NCI-H1048 (cell line): ENCODE measurements at places on chromosomes 5 and 9.

DNA sequence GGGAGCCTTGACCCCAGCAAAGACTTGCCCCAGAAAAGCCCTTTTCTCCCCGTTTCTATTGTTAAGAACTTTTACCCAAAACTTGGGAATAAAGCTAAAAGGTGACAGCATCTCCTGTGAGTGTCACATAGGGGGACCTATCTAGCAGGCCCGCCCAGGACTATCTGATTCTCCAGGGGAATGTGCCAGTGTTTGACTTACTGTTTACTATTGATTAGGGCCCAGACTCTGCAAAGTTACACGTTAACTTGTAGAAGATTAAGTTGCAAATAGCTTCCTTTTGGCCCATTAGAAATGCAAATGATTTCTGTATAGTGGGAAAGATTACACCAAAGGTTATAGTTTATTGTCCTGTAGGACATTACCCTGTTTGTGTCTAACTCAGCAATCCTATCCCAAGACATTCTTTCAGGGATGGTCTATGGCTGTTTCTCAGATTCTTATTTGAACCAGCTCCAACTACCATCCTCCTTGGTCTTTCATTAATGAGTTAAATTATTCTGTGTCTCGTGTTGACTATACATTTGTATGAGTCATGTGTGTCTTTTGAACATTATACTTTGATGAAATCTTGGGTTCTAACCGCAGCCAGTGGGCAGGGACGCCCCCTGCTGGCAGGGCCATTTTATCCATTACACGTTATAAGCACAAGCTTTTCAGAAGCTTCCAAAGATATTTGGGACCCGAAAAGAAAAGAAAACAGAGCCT is 60.7 kb downstream of the HRH2 start:
- DNase-seq = no peak

DNA sequence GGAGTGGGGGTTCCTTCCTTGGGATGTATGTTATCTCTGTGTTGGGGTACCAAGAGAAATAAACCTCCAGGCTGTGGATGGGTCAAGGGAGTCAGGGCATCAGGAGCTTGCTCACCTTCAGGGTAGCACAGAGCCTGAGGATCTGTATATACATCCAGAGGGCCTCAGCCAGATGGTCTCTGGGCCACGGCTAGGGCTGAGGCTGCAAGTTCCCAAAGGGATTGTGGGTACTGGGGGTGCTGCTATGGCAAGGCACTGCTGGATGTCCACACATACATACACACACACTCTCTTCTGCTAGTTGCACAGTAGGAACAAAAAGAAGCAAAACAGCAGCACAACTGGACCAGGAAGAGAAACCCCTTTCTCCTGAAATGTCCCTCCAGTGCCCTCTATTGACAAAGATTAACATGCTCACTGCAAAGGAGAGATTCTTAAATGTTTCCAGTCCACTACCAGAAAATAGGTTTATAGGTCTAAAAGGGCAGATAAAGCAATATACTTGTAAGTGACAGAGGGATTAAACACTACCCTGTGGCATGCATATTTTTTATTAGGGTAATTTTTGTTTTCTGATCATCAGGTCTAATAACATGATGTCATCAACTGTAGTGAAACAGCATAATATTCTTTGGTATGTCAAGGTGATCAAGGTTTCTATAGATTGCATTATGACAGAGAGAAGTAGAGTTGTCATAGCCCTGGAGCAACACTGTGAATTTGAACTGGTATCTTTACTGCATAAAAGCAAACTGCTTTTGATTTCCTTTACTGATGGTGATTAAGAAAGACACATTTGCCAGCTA is 56.3 kb upstream of the KCNN2 start:
- DNase-seq = no peak

DNA sequence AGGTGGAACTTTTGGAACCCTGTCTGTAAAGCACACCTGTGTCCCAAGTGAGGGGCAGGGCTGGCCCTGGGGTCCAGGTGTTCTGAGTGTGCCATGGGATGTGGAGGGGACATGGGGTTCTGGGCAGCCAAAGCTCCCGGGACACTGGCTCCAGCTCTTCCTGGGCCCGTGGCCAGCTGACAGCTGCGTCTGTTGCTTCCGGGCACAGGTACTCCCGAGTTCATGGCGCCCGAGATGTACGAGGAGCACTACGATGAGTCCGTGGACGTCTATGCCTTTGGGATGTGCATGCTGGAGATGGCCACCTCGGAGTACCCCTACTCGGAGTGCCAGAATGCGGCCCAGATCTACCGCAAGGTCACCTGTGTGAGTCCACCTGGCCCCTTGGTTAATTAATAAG is 50.7 kb downstream of the WNK2 start:
- no peak for DNase-seq

DNA sequence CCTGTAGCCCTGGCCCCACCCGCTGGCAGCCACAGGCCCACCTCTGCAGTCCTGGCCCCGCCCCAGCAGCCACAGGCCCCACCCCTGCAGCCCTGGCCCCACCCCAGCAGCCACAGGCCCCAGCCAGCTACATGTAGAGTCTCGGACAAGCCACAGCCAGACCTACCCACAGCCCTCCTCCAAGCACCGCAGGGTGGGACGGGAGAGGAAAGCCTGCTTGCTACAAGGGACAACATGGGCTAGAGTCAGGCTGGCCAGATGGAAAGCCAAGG is 49.5 kb upstream of the SARDH start:
- DNase-seq = no peak

DNA sequence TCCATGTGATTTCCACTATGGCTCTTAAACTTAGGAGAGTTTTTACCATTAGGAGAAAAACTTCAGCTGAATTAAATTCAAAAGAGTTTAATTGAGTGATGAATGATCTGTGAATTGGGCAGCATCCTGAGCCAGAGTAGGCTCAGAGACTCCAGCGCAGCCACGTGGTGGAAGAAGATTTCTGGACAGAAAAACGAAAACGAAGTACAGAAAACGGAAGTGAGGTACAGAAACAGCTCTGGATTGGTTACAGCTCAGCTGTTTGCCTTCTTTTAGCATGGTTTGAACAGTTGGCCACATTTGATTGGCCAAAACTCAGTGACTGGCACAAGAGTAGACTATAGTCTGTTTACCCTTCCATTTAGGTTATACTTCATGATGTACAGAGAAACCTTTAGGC is 69.2 kb upstream of the PLPP1 start:
- DNase-seq = no peak

DNA sequence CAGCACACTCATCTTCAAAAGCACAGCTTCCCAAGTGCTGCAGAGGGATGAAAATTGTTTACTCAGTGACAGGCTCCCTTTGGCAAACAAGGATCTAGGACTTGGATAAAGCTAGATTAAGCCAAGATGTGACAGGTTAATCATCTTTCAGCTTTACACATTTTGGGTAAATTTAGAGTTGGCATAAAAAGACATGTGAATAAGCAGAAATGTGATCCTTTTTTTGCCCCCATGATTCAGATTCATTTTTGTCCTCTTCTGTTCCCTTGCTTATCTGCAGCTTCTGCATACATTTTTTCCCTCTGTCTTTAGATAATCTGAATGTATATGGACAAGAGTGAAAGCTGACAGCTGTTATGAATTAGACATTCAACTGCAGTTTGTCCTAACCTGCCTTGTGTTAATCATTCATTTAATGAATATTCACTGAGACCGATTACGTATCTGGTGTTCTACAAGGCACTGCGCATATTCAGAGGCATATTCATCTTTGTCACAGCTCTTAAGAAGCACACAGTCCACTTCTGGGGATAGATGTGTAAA is 19.6 kb downstream of the ADAMTSL1 start:
- DNase-seq = no peak

DNA sequence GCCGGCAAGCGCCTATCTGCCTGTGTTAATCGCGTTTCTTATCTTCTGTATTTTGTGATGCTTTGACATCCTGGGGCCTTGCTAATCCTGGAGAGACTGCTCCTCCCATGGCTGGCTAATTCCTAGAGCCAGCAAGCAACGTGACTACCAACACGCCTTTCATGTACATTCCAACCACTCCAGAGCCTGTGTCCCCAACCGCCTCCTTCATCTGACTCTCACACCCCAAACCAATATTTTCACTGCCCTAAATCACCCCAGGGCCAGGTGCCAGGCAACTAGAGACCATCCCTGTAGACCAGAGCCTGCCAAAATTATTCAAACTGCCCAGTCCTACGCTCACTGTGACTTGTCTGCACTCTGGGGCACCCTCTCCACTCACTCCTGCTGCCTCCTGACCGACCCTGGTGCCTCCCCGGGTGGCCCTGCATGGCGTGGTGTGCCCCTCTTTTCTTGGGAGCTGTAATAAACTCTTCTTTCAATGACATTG is 50.5 kb upstream of the COL5A1 start:
- no peak for DNase-seq

GRCh38 chr5:168770036-168770498 is 190.9 kb upstream of the PANK3 start:
- DNase-seq = no peak

DNA sequence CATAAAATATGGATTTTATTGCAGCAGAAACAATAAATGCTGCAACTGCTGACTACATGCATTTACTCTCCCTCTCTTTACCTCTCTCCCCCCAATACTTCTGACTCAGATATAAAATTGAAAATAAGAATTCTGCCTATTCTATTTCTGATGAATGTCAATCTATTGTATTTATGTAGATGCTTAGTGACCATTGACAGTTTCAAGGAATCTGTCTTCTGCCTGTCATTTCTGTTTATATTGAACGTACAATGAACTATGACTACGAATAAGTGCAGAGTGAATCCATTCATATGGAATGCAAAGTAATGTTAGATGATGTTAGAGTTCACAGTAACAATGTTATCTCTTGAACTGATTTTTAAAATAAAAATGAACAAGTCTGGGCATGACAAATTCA is 898 bp downstream of the CDH10 start:
- DNase-seq = no peak

DNA sequence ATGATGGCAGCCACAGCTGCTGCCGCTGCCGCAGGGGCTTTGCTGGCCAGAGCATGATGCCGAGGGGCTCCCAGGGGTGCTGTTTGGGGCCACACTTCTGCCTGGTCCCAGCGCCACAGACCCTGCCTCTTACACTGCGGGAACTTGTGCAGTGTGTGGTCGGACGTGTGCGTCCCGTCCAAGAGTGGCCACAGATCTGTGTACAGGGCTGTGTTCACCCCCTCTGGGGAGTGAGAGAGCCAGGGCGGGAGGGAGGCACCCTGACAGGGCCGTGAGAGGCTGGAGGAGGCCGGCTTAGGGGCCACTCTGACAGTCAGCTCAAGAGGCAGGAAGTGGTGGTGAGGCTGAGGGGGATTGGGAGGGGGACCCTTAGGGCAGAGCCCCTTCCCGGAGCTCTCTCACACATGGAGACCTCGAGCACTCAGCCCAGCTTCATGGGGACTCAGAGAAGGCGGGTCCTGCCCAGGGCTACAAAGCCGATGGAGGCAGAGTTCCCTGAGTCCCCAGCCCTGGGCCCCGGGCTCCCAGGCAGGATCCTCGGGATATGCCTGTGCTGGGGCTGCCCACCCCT is 13.1 kb upstream of the CARD19 start:
- DNase-seq = no peak

DNA sequence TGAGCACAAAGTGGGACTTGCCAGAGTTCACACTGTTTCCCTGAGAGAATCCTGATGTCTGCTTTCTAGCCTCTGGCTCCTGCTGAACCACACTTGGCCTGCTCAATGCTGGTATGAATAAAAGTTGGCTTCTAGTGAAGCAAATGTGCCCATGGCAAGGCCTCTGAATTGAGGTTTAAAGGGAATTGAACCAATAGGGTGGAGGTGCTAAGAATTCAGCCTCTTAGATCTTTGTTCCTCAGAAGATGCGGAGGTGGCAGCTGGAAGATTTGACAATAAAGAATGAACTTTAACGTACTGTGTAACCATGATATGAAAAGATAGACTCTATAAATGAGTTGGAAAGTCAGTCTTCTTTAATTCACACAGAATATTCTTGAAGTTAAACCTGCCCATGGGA is 57.2 kb downstream of the RASGRF2 start:
- DNase-seq = no peak

DNA sequence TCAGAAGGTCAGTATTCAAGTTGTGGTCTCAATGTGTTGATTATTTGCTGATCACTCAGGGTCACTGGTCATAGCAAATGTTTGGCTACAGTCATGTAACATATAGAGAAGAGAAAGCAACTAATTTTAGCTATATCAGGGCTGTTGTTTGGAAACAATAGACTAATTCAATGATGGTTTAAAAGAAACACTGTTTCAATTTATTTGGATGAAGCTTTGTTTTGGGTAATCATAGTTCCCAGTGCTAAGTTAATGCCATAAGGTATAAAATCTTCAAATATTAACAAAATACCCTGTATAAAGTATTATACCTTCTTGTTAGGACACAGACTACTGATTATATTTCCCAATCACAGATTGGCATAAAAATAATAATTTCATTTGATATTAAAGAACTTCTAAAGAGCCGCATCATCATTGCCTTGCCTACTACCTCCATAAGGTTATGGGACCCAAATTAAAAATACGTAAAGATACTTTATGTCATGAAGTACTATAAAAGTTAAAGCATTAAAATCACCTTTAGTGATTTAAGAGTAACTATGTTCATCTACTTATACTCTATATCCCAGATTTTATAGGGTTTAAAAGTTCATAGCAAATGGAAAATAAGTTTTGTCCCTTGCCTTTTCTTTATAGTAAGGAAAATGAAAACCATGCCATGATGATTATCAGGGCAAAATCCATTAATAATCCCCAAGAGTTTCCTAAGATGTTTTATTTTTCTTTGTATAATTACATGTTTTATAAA is 6.0 kb downstream of the NR3C1 start:
- DNase-seq = no peak

GRCh38 chr5:180719781-180720180 is 20.1 kb downstream of the OR2Y1 start:
- no peak for DNase-seq

DNA sequence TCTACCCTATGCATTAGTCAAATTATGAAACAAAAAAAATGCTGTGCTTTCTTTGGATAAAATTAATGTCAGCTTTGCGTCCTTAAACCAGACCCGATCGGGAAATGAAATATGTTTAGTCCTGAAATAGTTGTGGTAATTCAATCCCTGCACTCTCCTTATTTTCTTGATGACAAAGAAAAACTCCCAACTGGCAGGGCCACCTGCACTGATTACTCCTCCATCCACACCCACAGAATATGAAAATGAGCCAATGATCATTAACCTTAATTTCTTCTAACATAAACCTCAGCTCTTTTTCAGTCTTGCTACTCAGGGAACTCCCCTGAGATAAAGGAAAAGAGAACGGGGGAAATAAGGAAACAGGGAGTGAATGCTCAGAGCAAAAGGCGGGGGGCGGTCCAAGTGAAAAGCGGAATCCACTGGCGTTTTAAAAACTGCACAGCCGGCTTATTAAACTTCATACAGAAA is 245.3 kb downstream of the BNC2 start:
- DNase-seq = no peak

DNA sequence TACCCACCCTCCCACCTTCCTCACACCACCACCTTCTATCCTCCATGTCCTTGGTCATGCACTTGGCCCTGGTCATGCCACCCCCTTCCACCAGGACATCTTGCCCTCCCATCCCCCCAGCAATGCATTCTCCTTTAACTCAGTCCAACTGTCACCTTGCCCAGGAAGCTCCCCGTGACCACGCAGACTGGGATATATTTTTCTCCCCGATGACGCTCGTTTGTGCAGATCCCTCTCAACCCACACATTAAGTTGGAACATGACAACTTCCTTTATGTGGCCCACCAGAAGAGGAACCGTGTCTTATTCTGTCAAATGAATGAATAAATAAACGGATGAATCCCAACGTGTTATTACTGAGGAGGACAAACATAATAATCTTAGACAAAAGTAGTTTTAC is 82.8 kb upstream of the TAS2R1 start:
- DNase-seq = no peak
